Stimulated activated CD4-positive, alpha-beta T cell treated with anti-CD3 and anti-CD28 coated beads, Interleukin-1b, Interleukin-23, amount 100 ng/mL, for 1 hour (primary cell): ENCODE measurements at places on chromosomes 5 and 9.

- DNase-seq: no peak
Measured at GRCh38 chr5:165616490-165617405, 2111.3 kb downstream of the MAT2B start.

- DNase-seq: no peak
Measured at GRCh38 chr5:120994112-120994511, 530.0 kb downstream of the PRR16 start.

- no peak for DNase-seq
Measured at GRCh38 chr5:10695055-10695649, 65.9 kb downstream of the DAP start.

DNA sequence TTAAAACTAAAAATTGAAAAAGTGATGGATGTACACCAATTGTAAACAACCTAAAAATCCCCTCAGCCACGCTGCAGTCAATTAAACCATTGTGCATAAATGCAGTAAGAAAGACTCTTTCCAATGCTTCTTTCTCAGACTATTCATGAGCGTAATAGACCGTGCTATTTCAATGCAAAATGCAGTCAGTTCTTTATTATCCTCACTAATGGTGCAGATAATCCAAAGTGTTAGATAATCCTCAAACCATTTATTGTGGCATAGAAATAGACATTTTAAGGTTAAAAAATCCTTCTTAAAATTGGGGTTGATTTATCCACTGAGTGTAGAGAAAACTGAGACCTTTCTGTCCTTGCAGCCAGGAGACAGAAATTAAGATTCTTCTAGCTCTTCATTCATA is 1862.8 kb downstream of the EFNA5 start:
- DNase-seq: no peak

- DNase-seq: no peak
Measured at GRCh38 chr9:115495052-115495635, 377.2 kb upstream of the TNC start.

DNA sequence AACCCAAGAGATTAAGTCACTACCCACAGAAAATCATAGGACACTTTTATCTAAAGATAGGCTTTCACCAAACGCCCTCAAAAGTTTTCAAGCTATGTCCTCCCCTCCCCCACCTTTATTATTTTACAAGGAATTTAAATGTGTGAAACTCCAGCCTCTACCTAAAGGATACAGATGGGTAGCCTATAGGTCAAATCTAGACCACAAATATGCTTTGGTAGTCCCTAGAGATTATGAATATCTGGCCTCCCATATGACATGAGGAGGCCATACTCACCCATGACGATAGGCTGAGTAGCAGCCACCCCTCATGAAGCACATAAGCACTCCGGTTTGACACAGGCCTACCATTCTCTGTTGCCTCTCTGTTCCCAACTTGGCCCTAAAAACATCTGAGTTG is 11.9 kb downstream of the SIL1 start:
- no peak for DNase-seq

DNA sequence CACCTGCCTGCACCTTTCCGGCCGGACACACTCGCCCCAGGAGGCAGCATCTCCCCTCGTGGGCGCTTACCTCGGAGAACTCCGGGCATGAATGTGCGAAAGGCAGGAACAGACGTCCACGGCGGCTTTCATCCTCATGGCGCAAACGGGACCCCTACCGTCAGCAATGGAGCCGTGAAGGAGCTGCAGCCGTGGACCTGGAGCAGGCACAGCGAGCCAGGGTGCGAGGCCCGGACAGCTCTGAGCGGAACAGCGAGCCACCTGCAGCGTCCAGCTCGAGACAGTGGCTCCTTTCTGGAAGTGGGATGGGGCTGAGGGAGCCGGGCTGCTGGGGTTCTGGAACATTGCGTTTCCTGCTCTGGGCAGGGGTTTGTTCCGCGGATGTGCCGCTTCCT is 7.8 kb upstream of the SLC6A19 start:
- DNase-seq: no peak
